Stimulated activated CD8-positive, alpha-beta memory T cell treated with anti-CD3 and anti-CD28 coated beads, Interleukin-15, amount 100 ng/mL, for 48 hours (primary cell): ENCODE measurements at places on chromosomes 12 and 14.

GRCh38 chr14:75459099-75459741 is 31.4 kb downstream of the JDP2 start:
- no peak for DNase-seq

- no peak for DNase-seq
Measured at GRCh38 chr14:95337041-95337595, 17.4 kb upstream of the CLMN start.

- no peak for DNase-seq
Measured at GRCh38 chr14:104753528-104754212, 723 bp downstream of the SIVA1 start.

DNA sequence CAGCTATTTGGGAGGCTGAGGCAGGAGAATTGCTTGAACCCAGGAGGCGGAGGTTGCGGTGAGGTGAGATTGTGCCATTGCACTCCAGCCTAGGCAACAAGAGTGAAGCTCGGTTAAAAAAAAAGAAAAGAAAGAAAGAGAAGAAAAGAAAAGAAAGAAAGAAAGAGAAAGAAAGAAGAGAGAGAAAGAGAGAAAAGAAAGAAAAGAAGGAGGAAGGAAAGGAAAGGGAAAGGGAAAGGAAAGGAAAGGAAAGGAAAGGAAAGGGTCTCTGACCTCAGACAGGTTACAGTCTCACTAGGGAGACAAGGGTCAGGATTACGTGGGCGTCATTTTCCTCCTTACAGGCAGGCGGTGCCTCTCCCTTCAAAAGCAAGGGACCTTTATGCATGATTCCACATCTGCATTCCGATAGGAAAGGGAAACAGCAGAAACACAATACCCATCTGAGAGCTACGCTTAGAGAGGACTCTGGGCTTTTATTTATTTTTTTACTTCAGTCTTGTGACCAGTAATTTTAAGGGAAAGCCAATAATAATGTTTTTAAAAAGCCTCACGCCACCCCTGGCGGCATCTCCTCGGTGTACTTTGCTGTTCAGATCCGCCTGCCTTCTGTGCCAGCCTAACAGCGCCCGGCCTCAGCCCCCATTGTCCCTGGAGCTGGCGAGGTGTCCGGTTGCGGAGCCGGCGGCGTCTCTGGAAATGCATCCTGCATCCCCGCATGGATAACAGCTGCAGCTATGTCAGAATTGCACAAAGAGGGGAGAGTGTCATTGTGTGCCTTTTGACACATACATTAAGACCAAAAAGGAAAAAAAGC is 945 bp upstream of the HIP1R start:
- DNase-seq: no peak

GRCh38 chr12:110921262-110921661 is 883 bp upstream of the MYL2 start:
- no peak for DNase-seq

DNA sequence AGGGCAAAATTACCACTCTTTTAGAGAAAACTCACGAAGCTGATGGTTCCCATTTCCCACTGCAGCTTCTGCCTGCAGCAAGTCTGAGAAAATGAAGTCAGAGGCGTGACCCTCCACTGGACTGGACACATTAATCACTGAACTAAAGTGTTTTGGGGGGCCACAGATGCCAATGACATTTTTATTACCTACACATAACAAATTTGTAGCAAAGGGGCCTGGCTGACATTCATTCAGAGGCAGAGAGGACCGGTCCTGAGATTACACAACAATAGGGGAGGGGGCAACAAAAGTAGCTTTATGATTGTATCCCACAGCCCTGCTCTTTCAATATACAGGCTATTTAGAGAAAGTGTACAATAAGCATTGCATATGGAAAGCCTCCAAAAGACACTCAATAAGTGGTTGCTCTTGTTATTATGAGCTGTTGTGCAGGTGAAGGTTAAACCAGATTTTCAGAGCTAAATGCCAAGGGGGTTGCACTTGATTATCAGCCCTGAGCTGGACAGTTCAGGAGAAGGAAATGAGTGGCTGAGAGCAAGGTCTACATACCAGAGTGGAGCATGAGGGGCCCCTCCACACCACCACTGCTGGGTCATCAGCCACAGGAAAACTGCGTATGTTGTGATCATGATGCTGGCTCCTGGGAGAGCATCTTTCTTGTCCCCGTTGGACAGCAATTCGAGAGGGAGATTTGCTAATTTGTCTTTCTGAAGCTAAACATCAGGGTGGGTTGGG is 41.5 kb upstream of the CCDC60 start:
- no peak for DNase-seq

- no peak for DNase-seq
Measured at GRCh38 chr14:90512329-90512991, 115.6 kb downstream of the CALM1 start.

DNA sequence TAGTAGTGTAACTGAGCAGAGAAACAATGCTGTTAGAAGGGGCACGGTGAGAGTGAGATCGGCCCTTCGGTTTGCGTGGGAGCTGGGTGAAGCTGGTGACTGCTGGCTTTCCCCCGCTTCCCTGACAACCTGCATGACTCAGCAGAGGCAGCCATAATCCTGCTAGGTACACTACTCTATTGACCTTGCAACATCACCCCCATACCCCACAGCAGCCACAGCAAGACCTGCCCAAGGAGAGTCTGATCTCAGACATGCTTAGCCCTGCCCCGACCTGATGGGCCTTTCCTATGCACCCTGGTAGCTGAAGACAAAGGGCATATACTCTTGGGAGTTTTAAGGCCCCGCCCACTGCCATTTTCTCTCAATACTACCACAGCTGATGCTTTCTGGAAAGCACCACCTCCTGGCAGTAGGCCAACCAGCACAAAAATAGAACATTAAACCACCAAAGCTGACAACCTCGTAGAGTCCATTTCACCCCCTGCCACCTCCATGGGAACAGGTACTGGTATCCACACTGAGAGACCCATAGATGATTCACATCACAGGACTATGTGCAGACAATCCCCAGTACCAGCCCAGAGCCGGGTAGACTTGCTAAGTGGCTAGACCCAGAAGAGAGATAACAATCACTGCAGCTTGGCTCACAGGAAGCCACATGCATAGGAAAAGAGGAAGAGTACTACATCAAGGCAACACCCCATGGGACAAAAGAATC is 75.9 kb upstream of the RGS6 start:
- DNase-seq: peak; percentile 4

- no peak for DNase-seq
Measured at GRCh38 chr14:54597795-54598443, 31.0 kb downstream of the SAMD4A start.

DNA sequence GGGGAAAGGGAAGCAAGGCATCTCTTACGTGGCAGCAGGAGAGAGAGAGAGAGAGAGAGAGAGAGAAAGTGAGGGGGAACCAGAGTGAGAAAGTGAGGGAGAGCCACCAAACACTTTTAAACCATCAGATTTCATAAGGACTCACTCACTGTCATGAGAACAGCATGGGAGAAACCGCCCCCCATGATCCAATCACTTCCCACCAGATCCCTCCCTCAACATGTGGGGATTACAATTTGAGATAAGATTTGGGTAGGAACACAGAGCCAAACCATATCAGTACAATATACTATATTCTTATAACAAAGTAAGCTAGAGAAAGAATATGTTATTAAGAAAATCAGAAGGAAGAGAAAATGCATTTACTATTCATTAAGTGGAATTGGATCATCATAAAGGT is 53.7 kb upstream of the PLXNC1 start:
- DNase-seq: no peak

- DNase-seq: no peak
Measured at GRCh38 chr14:94918896-94919295, 149.0 kb upstream of the GSC start.

DNA sequence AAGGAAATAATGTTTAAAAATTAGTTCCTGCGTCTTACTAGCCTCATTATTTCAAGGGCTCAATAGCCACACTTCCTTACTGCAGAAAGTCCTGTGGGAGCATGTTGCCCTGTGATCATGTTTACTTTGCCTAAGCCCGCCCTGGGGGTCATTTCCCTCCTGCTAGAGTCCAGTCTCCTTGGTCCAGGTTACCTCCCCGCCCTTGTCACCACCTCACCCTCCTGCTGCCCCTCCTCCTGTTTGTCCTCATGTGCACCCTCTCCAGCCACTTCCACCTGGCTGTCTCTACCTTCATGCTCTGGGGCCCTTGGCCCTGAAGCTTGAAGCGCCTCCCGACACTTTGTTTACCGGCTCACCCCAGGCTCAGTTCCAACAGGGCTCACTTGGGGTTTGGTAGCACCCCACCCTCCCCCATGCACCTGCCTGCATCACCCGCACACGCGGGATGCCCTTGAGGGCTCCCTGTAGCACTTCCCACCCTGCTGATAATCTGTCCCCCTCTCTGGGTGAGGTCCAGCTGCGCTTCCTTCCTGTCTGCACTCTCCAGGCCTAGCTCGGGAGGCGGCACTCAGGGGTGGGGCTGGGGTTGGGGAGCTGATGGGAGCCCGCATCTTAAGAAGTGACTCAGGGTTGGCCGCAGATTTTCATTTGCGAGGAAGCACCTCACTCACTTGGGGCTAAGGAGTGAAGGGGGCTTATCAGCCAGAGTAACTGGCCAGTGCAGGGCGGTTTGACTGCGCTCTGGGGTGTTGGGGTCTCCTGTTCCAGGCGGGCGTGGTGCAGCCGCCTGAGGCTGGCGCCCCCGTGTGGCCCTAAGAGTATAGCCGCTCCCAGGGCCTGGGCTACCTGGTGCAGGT is 40.1 kb downstream of the SMIM41 start:
- DNase-seq: no peak

- DNase-seq: no peak
Measured at GRCh38 chr12:82596483-82596882, 90.2 kb upstream of the TMTC2 start.

GRCh38 chr12:109445191-109445609 is 31.9 kb downstream of the KCTD10 start:
- no peak for DNase-seq

DNA sequence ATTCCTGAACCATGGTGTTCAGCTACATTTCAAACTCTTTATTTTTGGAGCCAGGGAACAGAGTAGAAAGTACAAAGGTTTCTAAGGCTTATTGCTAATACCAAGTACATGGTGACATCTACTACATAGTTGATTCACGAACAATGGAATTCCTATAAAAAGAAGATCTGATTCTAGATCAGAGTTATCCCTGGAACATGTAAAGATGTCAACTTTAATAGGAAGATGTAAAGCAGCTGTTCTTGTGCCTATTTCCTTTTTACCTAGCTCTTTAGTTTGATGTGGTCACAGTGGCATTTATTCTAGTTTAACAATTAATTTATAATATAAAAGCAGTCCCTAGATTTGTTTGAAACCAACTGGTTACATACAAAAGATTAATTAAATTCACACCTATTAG is 99.5 kb downstream of the NUBPL start:
- DNase-seq: no peak

DNA sequence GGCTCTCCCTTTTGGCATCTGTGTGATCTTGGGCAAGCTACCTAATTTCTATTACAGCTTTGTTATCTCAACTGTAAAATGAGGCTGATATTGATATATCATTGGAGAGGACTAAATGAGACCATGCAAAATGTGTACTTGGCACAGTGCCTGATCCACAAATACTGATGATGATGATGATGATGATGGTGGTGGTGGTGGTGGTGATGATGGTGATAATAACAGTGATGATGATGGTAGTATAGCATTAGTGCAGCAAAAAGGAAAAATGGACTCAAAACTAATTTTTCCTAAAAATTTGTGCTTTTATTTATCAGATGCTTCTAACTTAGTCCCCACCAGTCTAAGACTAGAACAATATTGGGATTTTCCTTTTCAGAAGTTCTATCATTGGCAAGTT is 70.7 kb downstream of the KCNMB4 start:
- DNase-seq: no peak

- DNase-seq: no peak
Measured at GRCh38 chr14:93655078-93655750, 133.1 kb downstream of the PRIMA1 start.

- no peak for DNase-seq
Measured at GRCh38 chr12:66491853-66492252, 187.0 kb downstream of the GRIP1 start.

DNA sequence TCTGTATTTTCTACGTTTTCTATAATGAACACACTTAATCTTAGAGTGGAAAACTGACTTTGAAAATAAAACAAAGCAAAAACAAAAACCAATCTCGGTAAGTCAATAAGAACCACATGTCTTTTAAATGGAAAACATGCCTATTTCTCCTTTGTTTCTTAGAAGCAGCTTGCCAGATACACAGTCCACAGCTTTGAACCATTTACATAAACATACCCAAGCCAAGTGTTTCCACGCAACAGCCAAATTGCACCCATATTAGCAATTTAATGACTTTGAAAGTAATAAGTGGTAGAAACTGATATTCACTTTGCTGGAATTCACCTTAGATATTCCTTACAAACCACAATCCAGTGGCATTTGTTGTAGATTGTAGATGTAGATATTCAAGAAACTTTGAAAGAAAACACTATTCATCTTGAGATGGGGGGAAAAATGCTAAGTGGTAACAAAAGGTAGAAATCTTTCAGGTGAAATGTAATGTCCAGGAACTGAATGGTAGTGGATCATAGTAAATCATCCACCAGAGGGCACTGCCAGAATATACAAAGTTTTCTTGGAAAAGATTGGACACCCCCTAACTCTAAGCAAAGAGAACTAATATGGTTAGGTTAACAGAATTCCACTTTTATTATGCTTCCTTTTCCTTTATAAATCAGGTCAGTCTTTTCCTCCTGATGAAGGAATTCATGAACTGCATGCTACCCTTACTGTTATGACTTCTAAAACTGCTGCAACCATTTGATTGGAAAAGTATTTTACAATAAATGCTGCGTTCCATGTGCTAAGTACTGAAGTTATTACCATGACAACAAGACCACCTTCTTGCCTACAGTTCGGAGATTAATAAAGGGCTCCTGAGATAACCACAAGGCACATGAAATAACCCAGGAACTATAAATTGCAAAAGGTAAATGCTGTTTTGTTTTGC is 69.8 kb downstream of the RERG start:
- no peak for DNase-seq

DNA sequence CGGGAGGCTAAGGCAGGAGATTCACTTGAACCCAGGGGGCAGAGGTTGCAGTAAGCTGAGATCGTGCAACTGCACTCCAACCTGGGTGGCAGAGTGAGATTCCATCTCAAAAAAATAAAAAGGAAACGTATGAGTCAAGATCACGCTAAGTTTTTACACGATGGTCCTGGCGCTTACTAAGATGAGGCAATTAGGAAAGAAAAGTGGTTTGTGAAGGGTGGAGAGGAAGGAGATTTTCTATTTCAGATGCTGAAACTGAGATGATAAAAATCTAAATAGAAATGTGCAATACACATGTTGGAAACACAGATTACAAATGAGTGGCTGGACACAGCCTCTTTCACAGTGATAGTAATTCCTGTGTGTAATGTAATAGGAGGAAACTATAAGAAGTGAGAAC is 63.2 kb downstream of the KDM5A start:
- no peak for DNase-seq

DNA sequence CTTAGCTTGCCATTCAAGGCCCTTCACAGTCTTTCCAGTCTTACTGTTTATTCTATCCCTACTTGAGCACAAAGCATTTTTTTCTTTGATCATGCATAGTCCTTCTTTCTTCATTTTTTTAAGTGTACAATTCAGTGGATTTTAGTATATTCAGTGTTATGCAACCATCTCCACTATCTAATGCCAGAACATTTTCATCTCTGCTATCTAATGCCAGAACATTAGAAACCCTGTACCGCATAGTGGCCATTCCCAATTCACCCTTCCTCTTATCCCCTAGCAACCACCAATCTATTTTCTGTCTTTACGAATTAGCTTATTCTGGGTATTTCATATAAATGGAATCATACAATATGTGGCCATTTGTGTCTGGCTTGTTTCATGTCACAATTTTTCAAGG is 13.4 kb downstream of the LPCAT3 start:
- no peak for DNase-seq

GRCh38 chr12:6662602-6662905 is 365 bp downstream of the ING4 start:
- DNase-seq: no peak

GRCh38 chr12:93230326-93230720 is 147.4 kb upstream of the NUDT4 start:
- no peak for DNase-seq
